CD14-positive monocyte (primary cell): ENCODE measurements at places on chromosomes 2 and 18.

DNA sequence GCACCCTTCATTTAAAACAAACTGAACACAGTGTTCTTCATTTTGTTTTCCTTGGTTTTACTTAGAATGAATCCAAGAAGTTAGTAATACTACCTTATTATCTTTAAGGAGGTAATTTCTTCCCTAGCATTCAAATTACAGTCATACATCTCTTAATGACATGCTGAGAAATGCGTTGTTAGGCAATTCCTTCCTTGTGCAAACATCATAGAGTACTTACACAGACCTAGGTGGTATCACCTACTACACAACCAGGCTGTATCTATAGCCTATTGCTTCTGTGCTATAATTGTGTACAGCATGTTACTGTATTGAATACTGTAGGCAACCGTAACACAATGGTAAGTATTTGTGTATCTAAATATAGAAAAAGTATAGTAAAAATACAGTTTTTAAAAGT lies 8.4 kb upstream of the CABYR start:
- no peaks in the 10 kb centered on the region for H3K27me3 ChIP-seq
- no peak overlapping the region for H3K4me3 ChIP-seq
- peaks cover 86% of the 10 kb centered on the region for H3K36me3 ChIP-seq

DNA sequence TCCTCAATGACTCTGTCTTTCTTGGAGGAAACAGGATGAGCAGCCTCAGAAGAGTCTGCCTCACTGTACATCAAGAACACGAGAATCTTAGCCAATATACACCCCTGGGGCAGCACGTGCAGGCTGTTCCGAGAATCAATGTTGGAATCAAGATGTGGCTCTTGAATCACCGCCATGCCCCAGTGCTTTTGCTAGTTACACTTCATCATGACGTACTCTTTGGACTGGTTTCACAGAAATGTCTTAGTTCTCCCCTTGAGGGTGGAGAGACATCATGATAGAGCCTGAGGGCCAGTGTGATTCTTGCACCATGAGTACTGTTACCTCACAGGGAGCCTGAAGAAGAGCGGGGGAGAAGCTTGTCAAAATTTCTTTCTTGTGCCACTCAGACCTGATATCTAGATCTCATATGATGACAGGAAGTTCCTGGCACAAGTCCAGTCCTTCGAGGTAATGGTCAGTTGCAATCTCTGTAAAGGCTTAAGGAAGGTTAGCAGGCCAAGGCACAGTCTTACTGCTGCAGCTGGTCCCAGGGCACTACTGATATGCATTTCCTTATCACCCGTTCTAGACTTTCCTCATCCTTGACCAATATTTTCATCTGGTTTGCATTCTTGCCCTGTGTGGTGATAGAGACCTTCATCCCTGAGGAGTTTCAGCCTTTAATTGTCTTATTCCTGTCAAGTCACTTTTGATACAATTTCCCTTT lies 28.2 kb upstream of the STAT4 start:
- H3K27me3 ChIP-seq = no peaks in the 10 kb centered on the region
- no peaks in the 10 kb centered on the region for H3K36me3 ChIP-seq
- no peak overlapping the region for H3K27ac ChIP-seq
- no peaks in the 10 kb centered on the region for H3K4me1 ChIP-seq
- DNase-seq = no peak

- H3K27me3 ChIP-seq = no peaks in the 10 kb centered on the region
- no peak for DNase-seq
- no peak overlapping the region for H3K4me3 ChIP-seq
- no peaks in the 10 kb centered on the region for H3K36me3 ChIP-seq
- no peak overlapping the region for H3K27ac ChIP-seq
These were observed 118.4 kb downstream of the MAP4K4 start for GRCh38 chr2:101815739-101816391.

DNA sequence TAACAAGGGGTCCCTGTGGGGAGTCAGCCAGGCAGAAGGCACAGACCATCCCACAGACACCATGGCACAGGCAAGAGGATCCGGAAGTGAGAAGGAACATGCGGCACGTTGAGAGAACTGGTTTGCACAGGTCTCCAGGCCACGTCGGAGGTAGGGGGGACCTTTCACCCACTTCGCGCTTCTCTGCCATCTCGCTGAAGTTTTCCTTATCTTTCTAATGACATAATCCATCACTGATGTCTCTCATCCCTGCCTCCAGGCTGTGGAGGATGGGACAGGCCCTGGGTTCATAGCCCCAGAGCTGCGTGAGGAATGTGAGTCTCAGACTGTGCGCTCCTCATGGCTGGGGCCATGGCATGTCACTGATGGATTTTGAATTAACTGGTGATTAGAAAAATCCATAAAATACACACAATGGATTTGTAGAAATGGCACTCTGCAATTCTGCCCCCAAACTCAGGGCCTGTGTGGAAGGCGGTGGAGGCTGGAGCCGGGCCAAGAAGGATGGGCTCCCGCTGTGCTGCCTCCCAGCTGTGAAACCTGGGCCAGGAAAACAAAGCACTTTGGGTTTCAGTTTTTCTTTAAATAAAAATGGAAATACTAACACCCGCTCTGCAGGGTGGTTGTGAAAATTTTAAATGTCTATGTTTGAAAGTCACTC lies 113.3 kb upstream of the ALKAL2 start:
- no peak overlapping the region for H3K27ac ChIP-seq
- H3K4me3 ChIP-seq = no peak overlapping the region
- H3K4me1 ChIP-seq = no peaks in the 10 kb centered on the region
- no peaks in the 10 kb centered on the region for H3K27me3 ChIP-seq
- no peaks in the 10 kb centered on the region for H3K36me3 ChIP-seq
- no peak for DNase-seq

- H3K27me3 ChIP-seq = no peaks in the 10 kb centered on the region
- H3K4me1 ChIP-seq = no peaks in the 10 kb centered on the region
- no peak overlapping the region for H3K27ac ChIP-seq
- DNase-seq = peak; percentile 37
- no peak overlapping the region for H3K4me3 ChIP-seq
These were observed 128.0 kb upstream of the GYPC start for GRCh38 chr2:126527836-126528490.

DNA sequence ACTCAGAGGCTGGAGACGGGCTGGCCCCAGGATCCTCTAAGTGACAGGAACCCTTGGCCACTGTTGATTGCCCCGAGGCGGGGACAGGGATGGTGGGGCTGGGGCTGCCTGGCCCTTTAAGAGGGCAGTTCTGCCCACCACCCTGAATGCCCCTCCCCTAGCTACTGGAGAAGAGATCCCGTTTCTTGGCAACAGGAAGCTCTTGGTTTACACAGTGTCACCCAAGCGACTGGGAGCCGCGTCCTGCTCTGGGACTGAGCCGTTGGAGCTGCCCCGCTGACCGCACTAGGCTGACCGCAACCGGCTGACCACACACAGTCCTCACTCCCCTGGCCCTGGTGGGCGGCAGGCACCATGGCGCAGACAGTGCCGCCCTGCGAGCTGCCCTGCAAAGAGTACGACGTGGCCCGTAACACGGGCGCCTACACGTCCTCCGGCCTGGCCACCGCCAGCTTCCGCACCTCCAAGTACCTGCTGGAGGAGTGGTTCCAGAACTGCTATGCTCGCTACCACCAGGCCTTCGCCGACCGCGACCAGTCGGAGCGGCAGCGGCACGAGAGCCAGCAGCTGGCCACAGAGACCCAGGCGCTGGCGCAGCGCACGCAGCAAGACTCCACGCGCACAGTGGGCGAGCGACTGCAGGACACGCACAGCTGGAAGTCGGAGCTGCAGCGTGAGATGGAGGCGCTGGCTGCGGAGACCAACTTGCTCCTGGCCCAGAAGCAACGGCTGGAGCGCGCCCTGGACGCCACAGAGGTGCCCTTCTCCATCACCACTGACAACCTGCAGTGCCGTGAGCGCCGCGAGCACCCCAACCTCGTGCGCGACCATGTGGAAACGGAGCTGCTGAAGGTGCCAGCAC lies at the start of gene TEKT4:
Gene TEKT4 (plus strand): TSS at position 205 of the 862 bp plus-strand sequence. CDS start 150 bp downstream, at position 355.
- H3K4me3 ChIP-seq = no peak within 1 kb of the TSS
- no peaks in the 10 kb centered on the region for H3K4me1 ChIP-seq
- H3K27ac ChIP-seq = no peak within 1 kb of the TSS
- H3K27me3 ChIP-seq = no peaks in the 10 kb centered on the region

GRCh38 chr2:98492441-98492840 lies 47.8 kb downstream of the INPP4A start:
- H3K4me3 ChIP-seq = no peak overlapping the region
- DNase-seq = no peak
- H3K36me3 ChIP-seq = peaks cover 14% of the 10 kb centered on the region

- H3K4me1 ChIP-seq = no peaks in the 10 kb centered on the region
- H3K27me3 ChIP-seq = no peaks in the 10 kb centered on the region
- no peak for DNase-seq
- H3K36me3 ChIP-seq = no peaks in the 10 kb centered on the region
- H3K4me3 ChIP-seq = no peak overlapping the region
- no peak overlapping the region for H3K27ac ChIP-seq
These were observed 42.1 kb downstream of the NPAS2 start for GRCh38 chr2:100862081-100862480.

DNA sequence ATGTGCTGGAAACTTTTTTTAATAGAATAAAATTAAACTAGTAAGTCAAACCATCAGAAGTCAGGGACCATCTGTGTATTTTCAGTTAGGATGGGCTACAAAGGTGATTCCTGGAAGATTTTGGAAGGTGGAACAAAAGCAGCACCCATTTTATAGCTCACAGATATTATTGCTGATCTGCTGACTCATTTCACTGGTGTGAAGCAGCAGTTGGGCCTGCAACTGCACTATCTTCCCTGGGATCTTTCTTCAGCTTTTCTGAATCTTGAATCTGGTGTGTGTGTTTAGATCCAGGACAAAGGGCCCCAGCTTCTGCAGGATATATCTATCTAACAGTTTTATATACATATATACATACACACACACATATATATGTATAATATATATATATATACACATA lies 35.6 kb upstream of the BCL11A start:
- no peak overlapping the region for H3K27ac ChIP-seq
- no peaks in the 10 kb centered on the region for H3K36me3 ChIP-seq
- DNase-seq = no peak
- no peaks in the 10 kb centered on the region for H3K27me3 ChIP-seq

- no peak overlapping the region for H3K27ac ChIP-seq
- DNase-seq = no peak
- H3K4me1 ChIP-seq = no peaks in the 10 kb centered on the region
- H3K4me3 ChIP-seq = no peak overlapping the region
These were observed 148.9 kb upstream of the TNP1 start for GRCh38 chr2:217008794-217009193.

DNA sequence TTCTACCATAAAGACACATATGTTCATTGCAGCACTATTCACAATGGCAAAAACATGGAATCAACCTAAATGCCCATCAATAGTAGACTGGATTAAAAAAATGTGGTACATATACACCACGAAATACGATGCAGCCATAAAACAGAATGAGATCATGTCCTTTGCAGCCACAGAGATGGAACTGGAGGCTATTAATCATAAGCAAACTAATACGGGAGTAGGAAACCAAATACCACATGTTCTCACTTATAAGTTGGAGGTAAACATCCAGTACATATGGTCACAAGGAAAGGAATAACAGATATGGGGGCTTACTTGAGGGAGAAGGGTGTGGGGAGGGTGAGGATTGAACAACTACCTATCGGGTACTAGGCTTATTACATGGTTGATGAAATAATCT lies 7.7 kb downstream of the HMSD start:
- H3K27ac ChIP-seq = no peak overlapping the region
- peaks cover 10% of the 10 kb centered on the region for H3K4me1 ChIP-seq
- DNase-seq = no peak
- no peak overlapping the region for H3K4me3 ChIP-seq

- H3K4me3 ChIP-seq = no peak overlapping the region
- H3K4me1 ChIP-seq = no peaks in the 10 kb centered on the region
- H3K27me3 ChIP-seq = no peaks in the 10 kb centered on the region
- DNase-seq = no peak
- no peaks in the 10 kb centered on the region for H3K36me3 ChIP-seq
These were observed 342.6 kb upstream of the KLHL29 start for GRCh38 chr2:23042216-23042906.

- peaks cover 13% of the 10 kb centered on the region for H3K4me1 ChIP-seq
- H3K4me3 ChIP-seq = no peak overlapping the region
- DNase-seq = no peak
These were observed 22.8 kb upstream of the PTMA start for GRCh38 chr2:231685349-231686191.

DNA sequence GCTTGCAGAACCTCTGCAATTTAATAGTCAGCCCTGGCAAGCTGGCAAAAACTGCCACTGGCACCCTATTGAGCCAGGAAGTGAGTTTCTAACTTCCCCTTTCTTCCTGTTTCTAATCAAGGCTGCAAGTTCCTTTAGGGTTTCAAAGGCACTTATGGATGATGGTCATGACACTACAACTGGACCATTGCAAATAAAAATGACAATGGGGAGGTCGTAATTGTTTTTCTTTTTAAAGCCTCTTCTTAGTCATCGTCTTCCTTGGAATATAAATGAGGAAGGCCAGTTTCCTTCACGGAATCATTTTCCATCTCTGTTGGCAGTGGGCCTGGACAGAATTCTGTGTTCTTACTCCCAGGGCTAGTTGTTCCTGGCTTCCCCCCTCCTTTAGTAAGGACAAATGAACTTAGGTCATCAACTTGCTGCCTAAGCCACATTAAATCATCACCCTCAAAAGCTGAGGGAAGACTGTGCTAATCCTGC lies 35.8 kb downstream of the SH3RF3 start:
- peaks cover 11% of the 10 kb centered on the region for H3K4me1 ChIP-seq
- no peaks in the 10 kb centered on the region for H3K36me3 ChIP-seq
- H3K4me3 ChIP-seq = no peak overlapping the region
- no peak overlapping the region for H3K27ac ChIP-seq
- no peaks in the 10 kb centered on the region for H3K27me3 ChIP-seq

DNA sequence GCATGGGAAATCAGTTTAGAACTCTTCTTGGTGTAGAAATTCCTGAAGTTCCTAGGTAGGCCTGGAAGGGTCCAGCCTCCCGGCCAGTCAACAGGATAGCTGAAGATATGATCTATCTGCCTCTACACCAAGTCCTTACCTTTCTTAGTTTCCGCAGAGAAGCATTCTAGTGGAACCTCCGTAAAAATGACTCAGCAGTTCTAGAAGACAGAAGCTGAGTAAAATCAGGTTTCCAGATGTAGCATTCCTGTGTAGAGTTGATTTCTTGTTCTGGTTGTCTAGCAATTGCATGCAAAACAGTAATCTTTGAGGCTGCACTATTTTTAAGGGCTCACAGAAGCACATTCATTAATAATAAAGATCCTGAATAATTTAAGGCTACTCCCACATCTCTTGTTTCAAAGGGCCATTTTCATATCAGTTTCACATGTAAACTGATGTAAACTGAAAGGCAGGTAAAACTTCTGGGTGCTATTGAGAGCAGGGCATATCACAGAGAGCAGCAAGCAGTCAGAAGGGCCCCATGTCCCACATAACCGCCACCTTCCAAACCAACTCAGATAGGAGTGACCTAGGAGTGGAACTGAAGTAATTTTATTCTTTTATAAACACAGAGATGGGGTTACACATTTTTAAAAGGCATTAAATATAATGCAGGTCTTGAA lies 3.2 kb upstream of the DYTN start:
- no peaks in the 10 kb centered on the region for H3K27me3 ChIP-seq
- no peaks in the 10 kb centered on the region for H3K4me1 ChIP-seq
- H3K36me3 ChIP-seq = no peaks in the 10 kb centered on the region
- H3K27ac ChIP-seq = no peak overlapping the region
- H3K4me3 ChIP-seq = no peak overlapping the region
